ENCODE measurements at places on chromosomes 2 and 18.

- no peak for DNase-seq
These were observed 20.1 kb downstream of the CASP8 start for GRCh38 chr2:201280191-201281040.

DNA sequence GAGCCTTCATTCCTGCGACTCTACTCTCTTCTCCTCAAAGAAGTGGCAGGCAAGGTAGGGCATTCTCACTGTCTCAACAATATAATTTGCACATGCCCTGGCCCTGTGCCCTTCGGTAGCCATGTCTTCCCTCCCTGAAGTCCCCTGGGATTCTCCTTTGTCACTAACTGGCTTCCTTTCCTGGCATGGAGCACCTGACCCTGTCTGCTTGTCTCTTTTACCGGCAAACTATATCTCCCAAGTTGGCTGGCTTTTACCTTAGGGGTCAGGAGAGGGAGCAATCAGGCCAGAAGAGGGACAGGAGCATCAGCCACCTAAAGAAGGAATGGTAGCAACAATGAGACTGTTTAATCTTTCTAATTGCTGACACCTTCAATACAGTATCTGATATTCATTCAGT, 51.9 kb upstream of the RMDN2 start:
- DNase-seq = no peak

GRCh38 chr2:65913813-65914212, 481.4 kb upstream of the SPRED2 start:
- no peak for DNase-seq

DNA sequence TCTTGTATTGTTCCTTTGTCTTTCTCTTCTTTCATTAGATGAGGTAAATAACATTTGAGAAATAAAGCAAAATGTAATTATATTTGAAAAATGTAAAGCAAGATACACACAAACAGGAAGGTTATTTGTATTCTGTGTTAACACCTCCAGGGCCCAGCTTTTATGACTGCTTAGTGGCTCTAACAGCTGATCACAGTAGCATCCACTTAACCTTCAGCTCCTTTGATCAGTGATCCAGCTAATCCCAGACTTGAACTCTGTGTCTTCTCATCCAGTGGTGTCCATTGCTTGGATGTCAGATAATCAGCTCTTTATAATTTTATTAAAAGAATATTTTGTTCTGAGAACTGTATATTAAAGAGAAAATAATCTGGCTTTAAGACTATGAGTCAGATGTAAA, 44.5 kb downstream of the PSMD14 start:
- no peak for DNase-seq

- no peak for DNase-seq
These were observed 150.9 kb downstream of the METTL4 start for GRCh38 chr18:2420367-2420766.

GRCh38 chr18:4016391-4017049, 438.6 kb downstream of the DLGAP1 start:
- no peak for DNase-seq

GRCh38 chr2:42879121-42879705, 86.8 kb upstream of the HAAO start:
- no peak for DNase-seq

GRCh38 chr2:205593891-205594290, 88.4 kb upstream of the NRP2 start:
- no peak for DNase-seq

DNA sequence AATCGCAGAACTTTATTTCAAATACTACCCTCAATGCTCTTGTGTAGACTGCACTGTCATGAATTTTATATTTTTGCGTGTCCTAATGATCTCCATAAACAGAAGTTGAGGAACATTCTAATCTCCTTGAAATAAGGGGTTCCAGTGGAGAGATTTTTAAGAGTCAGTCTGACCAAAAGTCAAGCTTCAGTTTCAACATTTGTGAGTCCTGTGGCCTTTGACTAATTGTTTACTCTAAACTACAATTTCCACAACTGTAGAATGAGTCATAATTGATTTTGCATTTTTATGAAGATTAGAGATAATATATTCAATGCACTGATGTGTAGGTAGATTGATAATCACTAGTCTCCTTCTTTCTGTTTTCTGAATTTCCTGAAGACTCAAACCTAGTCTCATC, 720.3 kb upstream of the ID2 start:
- DNase-seq = no peak

DNA sequence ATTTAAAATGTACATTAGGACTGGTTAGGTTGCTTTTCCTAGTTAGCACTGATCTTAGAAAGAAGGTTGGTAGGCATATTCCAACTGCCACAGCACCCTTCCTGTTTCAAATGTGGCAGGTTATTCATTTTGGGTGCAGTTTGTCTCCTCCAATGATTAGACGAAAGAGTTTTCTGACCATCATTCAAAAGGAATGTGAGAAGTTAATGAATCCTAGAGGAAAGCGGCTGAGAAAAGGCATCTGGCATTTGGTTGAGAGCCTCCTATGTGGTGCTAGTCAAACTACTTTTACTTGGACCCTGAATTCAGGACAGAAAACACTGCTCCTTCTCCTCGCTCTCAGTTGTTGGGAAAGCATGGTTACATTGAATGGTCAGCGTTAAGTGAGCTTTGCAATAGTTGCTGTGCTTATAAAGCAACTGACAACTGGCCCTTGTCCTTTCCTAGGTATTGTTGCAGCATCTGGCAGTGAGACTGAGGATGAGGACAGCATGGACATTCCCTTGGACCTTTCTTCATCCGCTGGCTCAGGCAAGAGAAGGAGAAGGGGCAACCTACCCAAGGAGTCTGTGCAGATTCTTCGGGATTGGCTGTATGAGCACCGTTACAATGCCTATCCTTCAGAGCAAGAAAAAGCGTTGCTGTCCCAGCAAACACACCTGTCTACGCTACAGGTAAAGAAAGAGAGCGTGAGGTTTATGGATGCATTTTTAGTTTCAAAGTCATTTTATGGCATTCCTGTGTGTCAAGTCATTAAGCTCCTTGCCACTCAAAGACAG, 6.1 kb downstream of the TGIF1 start:
- DNase-seq = no peak

DNA sequence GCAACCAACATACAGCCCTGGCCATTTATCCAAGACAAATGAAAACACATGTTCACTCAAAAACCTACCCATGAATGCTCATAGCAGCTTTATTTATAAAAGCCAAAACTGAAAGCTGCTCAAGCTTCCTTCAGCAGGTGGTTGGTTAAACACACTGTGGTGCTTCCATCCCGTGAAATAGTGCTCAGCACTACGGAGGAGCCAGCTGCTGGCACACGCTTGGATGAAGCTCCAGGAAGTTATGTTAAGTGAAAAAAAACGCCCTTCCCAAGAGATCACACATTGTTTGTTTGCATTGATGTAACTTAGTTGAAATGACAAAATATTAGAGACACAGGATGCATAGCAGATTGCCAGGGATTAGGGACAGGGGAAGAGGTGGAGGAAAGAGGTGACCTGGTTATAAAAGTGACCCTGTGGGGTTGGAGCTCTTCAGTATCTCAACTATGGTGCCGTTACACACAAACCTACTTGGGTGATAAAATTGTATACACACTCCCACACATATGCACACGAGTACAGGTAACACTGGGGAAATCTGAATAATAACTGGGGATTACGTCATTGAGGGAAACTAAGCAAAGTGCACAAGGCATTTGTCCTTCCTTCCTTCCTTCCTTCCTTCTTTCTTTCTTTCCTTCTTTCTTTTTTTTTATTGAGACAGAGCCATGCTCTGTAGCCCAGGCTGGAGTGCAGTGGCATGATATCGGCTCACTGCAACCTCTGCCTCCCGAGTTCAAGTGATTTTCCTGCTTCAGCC, 6.2 kb upstream of the ALPG start:
- peak; percentile 19 for DNase-seq

DNA sequence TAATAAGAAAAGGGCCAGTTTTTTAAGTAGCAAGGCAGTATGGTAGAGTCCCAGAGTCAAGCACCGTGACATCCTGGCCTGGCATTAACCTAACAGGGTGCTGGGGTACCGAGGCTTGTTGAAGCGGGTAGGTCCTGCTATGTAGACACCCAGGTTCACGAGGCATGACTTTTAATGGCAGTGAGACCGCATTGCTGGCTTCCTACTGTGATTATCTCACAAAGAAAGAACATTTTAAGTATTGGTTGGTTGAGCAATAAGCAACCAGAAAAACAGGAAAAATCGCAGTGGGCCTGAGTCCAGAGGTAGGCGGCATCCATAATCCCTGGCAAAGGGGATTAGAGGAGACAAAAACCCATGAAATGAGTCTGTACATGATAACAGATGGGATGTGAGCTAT, 927.9 kb upstream of the ACVR2A start:
- no peak for DNase-seq

- DNase-seq = no peak
These were observed 290.3 kb downstream of the CELF4 start for GRCh38 chr18:37275237-37275741.

- DNase-seq = no peak
These were observed 180.8 kb downstream of the VAPA start for GRCh38 chr18:10094655-10095054.

- no peak for DNase-seq
These were observed 385.7 kb downstream of the HRH4 start for GRCh38 chr18:24846138-24846537.

DNA sequence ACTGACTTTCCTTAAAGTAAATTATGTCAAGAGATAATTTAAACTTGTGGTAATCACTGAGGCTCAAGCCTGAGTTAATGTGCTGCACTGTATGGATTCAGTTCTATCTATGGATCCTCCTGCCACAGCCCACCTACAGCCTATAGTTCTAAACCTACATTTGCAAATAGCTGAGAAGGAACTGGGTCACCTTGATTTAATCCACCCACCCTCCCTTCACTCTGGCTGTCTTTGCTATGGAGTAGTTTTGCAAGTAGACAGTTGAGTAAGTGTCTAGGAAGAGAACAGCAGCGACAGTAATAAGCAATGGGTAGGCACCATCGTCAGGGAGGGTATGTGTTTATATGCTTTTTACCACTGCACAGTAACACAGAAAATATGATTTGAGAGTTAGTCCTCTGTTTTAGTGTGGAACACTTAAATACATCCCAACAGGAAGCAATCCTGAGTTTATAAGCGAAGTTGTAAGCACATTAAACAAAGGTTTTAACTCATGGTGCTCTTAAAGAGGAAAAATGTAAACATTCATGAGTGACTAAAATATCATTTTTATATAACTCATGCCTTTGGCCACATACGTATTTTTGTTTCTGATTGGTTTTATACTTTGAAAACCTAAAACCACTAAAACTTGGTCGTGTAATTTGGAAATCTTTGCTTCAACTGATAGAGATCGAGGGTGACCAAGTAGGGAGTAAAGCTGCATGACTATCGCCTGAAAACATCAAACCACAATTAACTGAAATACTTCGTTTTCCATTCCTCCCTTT, 36.3 kb upstream of the CHRNA1 start:
- no peak for DNase-seq

- peak; percentile 52 for DNase-seq
These were observed 12.3 kb upstream of the TEX51 start for GRCh38 chr2:126886211-126886915.

DNA sequence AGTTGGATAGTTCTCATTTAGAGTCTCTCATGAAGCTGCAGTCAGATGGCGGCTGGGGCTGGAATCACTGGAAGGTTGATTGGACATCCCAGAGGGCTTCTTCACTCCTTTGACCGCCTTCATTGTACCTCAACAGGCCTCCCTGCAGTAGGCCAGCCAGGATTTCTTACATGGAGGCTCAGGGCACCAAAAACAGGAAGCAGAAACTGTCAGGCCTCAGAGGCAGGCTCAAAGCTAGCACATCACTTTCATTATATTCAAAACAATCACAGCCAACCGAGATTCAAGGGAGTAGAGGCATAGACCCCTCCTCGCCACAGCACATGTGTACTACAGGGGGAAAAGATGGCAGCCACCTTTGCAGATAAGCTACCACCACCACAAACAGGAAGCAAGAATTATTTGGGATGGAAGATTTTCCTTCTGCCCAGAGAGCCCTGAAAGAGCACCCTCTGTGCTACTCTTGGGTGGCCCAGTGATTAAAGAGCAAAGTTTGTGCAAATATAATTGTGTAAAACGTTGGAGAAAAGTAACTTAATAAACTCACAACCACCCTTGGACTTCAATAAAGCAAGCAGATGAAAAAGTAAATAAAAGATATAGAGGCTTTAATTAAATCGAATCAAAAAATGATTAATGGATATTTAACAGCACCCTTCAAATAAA, 155.3 kb downstream of the GFPT1 start:
- no peak for DNase-seq

DNA sequence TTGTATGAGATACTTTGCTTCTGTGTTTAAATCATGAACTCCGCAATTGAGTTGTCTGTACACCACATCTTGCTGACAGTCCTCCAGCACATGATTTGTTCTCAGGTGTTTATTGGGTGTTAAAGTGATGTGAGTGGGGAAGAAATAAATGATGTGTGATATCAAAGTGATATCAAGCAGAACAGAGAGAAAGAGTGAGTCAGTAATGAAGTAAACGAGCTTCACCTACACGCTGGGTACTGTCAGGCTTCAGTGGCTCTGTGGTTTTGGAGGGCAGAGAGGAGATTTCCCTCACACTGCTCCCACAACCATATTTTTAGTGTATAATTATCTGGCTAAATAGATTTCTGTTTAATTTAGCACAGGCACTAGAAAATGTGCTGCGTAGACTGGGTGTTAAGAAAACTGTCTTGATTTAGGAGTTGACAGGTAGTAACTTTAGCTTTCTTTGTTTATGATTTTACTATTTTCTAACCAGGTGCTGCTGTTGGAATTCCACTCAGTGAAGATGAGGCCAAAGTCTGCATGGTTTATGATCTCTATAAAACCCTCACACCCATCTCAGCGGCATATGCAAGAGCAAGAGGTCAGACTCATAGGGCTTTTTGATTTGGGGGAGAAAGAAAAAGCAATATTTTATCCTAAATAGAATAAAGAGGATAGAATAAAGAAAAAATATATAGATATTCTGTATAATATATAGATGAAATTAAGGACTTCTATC, 21.2 kb downstream of the ATIC start:
- DNase-seq = no peak

DNA sequence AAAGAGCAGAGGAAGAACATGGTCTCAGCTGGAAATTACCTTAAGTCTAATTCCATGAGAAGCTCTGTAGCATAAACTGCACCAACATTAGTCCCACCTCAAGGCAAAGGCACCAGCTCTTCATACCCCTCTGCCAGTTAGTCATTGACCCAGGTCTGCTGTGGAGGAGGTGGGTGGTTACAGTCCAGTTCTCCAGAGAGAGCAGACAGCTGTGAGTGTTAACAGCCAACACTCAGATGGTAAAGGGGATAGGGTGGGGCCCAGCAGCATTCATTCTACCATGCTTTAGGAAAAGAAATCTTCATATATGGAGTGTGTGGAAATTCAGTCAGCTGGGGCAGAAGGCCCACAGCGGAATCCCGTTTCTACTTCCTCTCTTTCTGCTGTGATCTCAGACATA, 159.7 kb upstream of the FBXO11 start:
- no peak for DNase-seq

- DNase-seq = no peak
These were observed 376.9 kb downstream of the RND3 start for GRCh38 chr2:150110548-150110947.

DNA sequence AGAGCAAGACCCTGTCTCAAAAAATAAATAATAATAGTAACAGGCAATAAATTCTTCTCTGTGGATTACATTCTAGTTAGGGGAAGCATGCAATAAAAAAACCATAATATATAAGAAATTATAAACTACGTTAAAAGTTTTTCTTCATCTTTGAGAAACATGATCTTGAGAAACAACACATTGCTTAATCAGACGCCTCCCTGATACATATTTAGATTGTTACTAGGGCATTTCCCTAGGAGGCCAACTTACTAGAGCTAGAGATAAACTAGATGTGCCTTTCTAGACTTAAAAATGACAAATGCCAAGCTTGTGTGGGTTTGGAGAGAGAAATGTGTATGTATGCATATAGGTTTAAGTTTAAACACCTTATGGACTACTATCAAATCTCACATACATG, 76.3 kb upstream of the GALNT5 start:
- DNase-seq = no peak

GRCh38 chr18:61988100-61988499, 95.3 kb upstream of the RNF152 start:
- no peak for DNase-seq
